Activated naive CD4-positive, alpha-beta T cell (primary cell): ENCODE measurements at places on chromosomes 16 and 17.

GRCh38 chr16:53714205-53715022, 10.5 kb downstream of the FTO start:
- no peak for DNase-seq

- no peak for DNase-seq
Observed at GRCh38 chr16:30764816-30765465, 2.8 kb downstream of the RNF40 start.

GRCh38 chr17:15031975-15032374, 233.2 kb downstream of the PMP22 start:
- DNase-seq = no peak

GRCh38 chr17:11256877-11257276, 15.9 kb downstream of the SHISA6 start:
- no peak for DNase-seq

- no peak for DNase-seq
Observed at GRCh38 chr17:17516941-17517720, 20.9 kb upstream of the RASD1 start.

GRCh38 chr16:27690608-27691007, 140.7 kb downstream of the KATNIP start:
- DNase-seq = no peak

DNA sequence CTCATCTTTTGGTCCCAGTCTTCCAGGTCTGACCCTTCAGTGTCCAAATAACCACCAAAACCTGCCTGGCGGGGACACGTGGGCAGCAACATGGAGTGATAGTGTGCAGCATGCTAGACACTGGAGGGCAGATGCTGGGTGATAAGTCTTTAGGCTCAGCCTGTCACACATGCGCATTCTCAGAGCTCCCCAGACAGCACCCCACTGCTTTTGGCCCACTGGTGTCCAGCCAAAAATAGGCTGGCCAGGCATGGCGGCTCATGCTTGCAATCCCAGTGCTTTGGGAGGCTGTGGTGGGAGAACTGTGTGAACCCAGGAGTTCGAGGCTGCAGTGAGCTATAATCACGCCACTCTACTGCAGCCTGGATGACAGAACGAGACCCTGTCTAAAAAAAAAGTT, 12.3 kb downstream of the GINS2 start:
- DNase-seq = no peak

- DNase-seq = no peak
Observed at GRCh38 chr17:40448639-40449261, 5.5 kb downstream of the IGFBP4 start.

- no peak for DNase-seq
Observed at GRCh38 chr16:84478172-84478947, 26.1 kb downstream of the MEAK7 start.

DNA sequence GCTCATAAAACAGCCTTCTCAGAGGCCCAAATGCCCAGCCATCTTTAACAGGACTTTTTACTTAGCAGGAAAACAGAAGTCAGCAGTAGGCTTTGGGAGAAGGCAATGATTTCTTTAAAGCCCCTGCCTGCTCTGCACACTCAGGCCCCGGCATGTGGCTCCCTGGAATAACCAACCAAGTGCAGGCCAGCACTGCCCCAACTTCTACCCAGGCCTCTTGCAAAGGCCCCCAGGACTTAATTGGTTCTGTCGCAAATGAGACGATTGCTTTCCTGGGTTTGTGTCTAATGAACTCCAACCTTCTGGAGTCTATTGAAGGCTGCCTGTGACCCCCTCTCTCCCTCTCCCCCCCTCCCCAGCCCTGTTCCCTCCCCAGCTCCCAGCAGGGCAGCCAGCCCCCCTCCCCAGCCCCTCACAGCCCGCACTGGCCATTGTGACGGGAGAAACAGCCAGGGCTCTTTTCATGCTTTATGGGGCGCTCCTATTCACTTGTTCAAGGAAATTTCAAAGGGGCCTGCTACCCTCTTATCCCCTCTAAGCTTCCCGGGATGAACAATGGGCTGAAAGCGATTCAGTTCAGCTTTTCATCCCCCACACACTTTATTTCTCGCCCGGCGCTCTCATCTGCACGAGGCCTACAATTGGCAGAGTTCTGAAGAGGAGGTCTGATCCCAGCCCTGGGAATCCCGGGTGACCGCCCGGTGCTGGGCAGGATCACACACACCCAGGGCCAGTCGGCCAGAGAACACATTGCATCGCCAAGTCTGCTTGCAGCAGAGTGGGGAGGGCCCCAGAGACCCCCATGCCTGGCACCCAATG, 15.5 kb downstream of the AXIN2 start:
- DNase-seq = no peak

GRCh38 chr16:85379041-85380001, 233.8 kb upstream of the GSE1 start:
- DNase-seq = no peak

- no peak for DNase-seq
Observed at GRCh38 chr17:58229384-58229783, 9.0 kb upstream of the LPO start.
